ENCODE measurements at places on chromosomes 6 and 20.

- DNase-seq, result no peak
Observed at GRCh38 chr6:158004701-158005095, 23.0 kb downstream of the SYNJ2 start.

- DNase-seq, result no peak
Observed at GRCh38 chr6:74610352-74610751, 595.5 kb downstream of the COL12A1 start.

DNA sequence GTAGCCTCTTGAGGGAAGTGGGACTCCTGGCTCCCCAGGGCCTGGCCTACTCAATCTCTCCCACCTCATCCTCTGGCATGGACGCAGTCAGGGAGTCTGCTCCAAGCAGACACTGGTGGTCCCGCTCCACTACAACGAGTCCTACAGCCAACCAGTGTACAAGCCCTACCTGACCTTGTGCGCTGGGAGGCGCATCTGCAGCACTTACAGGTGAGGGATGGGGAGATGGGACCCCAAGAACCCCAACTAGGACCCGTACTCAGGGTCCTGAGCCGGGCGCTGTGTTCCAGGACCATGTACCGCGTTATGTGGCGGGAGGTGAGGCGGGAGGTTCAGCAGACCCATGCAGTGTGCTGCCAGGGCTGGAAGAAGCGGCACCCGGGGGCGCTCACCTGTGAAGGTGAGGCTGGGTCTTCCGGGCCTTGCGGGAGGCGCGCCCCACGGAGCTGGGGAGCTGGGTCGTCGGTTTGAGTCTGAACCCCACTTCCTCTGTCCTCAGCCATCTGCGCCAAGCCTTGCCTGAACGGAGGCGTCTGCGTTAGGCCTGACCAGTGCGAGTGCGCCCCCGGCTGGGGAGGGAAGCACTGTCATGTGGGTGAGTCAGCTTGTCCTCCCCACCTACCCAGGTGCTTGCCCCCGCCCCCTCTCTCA, 2.1 kb downstream of the EGFL8 start:
- no peak for DNase-seq

GRCh38 chr6:97674802-97675201, 391.8 kb upstream of the MMS22L start:
- no peak for DNase-seq

- no peak for DNase-seq
Observed at GRCh38 chr20:32581839-32582658, 3.1 kb downstream of the NOL4L start.

DNA sequence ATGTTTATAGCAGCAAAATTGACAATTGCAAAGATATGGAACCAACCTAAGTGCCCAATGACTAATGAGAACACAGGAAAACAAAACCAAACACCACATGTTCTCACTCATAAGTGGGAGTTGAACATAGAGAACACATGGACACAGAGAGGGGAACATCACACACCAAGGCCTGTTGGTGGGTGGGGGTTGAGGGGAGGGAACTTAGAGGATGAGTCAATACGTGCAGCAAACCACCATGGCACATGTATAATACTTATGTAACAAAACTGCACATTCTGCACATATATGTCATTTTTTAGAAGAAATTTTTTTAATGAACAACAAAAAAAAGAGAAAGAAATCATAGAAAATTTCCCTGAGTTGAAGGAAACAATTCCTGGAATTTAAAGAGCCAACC, 3.9 kb downstream of the EPM2A start:
- DNase-seq, result no peak

- no peak for DNase-seq
Observed at GRCh38 chr6:11618533-11618932, 81.0 kb downstream of the TMEM170B start.

GRCh38 chr6:22956029-22956681, 386.8 kb downstream of the HDGFL1 start:
- DNase-seq, result no peak

GRCh38 chr6:139337830-139338229, 36.6 kb downstream of the CITED2 start:
- DNase-seq, result no peak

DNA sequence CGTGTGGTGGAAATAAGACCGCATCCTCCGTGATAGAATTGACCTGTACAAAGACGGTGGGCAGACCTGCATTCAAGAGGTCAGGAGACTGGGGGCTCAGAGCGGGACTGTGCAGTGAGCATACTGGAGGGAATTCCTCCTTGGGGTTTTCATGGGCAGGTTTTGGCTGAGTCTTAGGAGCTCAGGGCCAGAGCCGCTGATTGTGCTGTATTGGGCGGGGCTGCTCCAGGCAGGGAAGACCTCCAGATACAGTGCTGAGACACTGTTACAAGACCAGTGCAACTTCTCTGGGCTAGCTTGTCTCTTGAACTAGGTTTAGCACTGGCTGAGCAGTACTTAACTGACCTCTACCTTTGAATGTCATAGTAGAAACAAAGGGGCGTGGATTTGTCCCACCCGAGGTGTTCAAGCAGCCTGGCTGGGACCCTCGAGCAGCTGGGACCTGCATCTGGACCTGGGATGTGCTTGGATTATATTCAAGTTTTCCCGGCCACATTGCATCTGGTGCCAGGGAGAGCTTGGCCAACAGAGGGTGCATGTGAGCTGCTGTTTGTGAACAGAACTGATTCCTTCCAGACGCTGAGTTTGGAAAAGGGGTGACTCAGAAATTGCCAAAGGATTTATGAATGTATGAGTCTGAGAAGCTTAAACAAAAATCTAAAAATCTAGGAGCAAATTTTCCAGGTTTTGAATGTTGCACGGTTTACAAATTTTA, 33.4 kb upstream of the SLC22A1 start:
- DNase-seq, result no peak

- no peak for DNase-seq
Observed at GRCh38 chr6:89237158-89237557, 20.0 kb upstream of the GABRR1 start.

DNA sequence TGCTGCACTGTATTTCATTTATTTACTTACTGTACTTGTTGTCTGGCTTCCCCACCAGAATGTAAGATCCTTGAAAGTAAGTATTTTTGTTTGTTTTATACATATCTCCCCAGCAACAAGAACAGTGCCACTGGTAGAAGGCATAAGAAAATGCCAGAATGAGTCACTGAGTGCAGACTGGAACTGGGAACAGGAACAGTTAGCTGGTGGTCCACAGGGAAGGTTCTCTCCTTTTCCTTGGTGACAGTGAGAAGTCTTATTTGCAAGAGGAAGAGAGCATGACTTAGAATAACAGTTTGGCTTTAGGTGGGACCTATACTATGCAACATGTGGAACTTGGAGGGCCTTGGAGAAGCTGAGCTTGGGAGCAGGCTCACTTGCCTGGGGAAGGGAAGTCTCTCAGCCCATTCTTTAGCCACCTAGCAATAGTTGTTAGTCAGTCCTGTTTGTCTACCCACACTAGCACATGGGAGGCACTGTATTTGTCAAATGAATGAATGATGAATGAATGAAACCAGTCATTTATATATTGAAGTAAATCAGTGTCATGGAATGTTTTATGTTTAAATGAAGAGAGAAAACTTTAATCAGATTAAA, 203.5 kb downstream of the KCNQ5 start:
- no peak for DNase-seq

DNA sequence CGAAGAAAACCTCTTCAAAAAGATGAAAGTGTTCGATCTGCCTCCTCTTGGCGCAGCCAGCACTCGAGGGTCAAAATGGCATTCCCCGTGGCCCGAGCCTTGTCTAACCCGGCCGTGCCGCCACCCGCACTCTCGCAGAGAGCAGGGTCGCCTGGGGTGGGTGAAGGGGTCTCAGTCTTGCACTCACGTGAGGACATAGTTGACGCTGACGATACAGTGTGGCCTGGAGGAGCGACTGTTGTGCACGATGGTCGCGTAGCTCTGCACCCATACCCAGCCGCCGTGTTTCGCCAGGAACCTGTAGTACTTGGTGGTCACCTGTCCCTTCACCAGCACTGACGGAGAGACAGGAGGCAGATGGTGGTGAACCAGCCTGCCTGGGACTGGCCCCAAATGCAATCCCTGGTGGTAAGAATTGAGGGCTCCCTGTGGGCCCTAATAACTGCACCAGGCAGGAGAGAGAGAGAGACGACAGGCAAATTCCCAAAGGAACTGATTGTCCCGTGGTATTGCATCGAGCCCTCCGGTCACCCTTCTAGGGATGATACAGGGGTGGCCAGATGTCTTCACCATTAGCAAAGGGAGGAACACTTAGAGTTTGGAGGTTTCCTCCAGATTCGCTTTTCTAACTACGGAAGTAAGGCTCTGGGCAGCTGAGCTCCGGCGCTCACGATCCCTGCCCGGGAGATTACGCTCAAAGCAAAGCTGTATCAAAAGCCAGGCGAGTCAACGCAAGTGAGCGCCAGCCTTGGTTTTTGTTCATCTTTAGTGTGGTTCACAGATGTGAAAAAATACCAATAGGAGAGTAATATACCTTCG, 17.4 kb downstream of the SIM1 start:
- DNase-seq, result no peak

GRCh38 chr20:7171911-7172310, 404.4 kb downstream of the BMP2 start:
- DNase-seq, result no peak

DNA sequence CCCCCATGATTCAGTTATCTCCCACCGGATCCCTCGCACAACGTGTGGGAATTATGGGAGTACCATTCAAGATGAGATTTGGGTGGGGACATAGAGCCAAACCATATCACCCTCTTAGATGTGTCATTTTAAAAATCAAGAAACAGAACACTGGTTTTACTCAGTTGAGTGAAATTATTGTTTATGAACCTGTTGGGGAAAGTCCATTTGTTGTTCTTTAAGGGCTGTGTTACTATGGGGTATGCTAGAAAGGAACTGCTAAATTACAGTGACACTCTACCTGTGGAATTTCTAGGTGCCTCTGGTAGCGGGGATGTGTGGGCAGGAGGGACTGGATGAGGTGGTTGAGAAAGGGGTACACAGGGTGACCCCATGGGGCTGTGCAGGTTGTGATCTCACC, 28.9 kb downstream of the STX11 start:
- no peak for DNase-seq

DNA sequence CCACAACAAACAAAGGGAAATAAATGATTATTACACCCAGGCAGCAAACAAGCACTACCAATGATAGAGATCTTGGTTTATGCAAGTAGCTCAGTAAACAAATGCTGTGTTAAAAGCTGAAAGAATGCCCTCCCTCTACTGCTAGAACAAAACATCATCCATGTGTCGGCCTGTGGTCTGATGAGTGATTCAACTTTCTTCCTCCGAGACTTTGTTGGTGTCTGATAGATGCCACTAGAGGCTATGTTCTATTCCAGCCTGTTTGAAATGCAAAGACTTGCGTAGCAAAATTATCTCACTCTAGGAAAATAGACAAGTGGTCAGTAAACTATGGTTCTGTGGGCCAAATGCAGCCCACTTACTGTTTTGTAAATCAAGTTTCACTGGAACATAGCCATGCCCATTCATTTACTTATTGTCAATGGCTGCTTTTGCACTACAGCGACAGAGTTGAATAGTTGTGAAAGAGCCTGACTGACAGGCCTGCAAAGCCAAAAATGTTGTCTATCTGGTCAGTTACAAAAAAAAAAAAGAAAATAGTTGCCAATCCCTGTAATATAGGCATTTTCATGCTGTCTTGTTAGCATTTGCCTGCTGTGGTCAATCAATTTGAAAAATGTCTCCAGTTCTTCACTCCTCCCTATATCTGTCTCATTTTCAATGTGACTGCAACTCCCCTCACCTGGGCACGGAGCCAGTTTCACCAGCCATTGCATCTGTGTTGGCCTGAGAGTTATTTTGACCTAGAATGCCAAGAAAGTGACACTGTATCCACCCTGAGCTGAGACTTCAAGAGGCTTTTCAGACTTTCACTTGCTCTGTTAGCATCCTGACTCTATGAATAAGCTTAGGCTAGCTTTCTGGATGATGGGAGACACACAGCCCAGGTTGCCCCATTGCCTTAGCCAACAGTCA, 544.6 kb upstream of the BTBD3 start:
- no peak for DNase-seq

GRCh38 chr6:33590531-33591198, 10.6 kb upstream of the BAK1 start:
- DNase-seq, result no peak

DNA sequence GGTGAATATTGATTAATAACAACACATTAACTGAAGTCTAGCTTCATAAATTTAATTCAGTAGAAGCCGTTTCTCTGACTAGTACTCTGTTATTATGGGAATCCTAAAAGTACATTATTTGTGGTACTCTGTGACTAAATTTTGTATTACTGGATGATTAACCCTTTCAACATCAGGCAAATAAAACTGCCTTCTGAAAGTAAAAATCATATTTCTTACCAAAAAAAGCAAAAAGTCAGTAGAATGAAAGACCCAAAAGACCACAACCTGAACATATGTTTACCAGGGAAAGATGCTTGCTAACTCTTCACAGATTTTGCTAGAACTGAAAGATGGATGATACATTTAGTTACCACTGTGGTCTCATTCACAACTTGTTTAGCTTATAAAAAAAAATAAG, 73.2 kb downstream of the AHI1 start:
- no peak for DNase-seq

GRCh38 chr6:2186516-2186915, 58.9 kb downstream of the GMDS start:
- no peak for DNase-seq

DNA sequence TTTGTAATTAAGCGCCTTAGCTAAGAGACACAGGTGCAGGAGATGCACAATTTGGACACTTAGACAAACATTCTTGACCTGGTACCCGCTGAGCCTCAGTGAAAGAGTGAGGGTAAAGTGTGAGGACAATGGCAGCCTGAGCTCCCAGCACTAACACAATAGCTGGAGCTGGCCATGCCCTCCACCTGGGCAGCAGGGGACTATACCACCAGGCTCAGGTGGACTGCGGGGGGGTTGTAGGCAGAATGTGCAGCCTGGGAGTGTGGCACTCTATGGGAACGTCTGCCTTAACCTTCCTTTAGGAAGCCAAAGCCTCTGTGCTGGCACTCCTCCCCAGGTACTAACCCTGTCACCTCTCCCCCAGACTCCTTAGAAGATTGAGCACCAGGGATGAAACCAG, 23.6 kb downstream of the PRKN start:
- no peak for DNase-seq

DNA sequence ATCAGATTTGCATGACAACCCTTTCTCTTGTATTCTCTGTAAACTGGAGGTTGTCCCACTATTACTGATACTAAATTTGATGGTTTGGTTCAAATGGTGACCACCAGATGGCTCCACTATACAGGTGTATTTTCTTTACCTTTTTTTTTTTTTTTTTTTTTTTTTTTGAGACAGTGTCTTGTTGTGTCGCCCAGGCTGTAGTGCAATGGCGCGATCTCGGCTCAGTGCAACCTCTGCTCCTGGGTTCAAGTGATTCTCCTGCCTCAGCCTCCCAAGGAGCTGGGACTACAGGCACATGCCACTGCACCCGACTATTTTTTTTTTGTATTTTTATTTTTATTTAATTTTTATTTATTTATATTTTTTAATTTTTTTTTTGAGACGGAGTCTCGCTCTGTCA, 6.6 kb upstream of the WTAP start:
- peak; percentile 44 for DNase-seq

GRCh38 chr6:52157301-52157941, 28.8 kb upstream of the IL17A start:
- no peak for DNase-seq

GRCh38 chr6:143283887-143284645, 166.4 kb downstream of the ADAT2 start:
- no peak for DNase-seq

GRCh38 chr6:34150766-34151165, 4.9 kb upstream of the GRM4 start:
- DNase-seq, result no peak

GRCh38 chr6:30826961-30827342, 57.4 kb upstream of the DDR1 start:
- DNase-seq, result no peak

GRCh38 chr20:8057871-8058270, 38.3 kb upstream of the TMX4 start:
- DNase-seq, result no peak

GRCh38 chr6:168123165-168123911, 44.3 kb upstream of the FRMD1 start:
- no peak for DNase-seq
